Activated CD4-positive, alpha-beta T cell treated with anti-CD3 and anti-CD28 coated beads for 24 hours (primary cell): ENCODE measurements at places on chromosomes 4 and X.
A peak's percentile ranks its signal among the peaks of the same experiment; 100 is the strongest.

GRCh38 chr4:177283167-177283566 lies 26.5 kb upstream of the NEIL3 start:
- DNase-seq, result no peak

DNA sequence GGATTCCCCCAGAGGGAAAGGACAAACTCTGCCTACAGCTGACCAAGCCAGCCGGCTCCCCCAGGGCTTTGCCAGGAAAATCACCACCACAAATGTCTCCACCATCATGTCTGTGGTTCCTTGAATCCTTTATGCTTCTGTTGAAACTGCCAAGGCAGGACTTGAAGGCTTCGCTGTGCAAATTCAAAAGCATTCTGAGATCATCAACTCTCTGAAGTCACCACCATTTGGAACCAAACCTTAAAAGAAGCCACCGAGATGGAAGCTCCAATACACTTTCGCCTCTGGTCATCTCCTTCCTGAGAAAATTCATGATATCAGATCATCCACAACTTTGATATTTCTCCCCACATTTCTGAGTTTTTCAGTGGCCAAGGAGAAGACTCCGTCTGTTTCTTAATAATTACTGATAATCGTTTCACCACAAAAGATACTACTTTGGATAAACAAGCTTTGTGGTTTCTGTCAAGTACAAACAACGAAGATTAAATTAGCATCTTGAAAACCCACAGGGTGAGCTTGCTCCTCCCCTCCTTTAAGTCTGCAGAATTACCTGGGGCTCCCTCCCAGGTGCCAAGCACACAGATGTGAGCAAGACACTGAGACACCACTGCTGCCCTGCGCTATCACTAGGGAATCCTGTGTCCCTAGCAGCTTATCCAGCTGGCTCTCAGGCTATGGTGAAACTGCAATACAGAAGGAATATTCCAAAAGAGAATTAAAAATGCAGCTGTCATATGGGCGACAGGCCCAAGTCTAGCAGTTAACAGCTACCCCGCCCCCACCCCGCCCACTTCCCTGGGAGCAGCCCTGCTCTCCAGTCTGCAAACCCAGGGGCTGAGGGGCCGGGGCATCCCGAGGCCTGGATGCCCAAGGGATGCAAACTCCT lies 125.0 kb upstream of the TBL1X start:
- no peak for DNase-seq

DNA sequence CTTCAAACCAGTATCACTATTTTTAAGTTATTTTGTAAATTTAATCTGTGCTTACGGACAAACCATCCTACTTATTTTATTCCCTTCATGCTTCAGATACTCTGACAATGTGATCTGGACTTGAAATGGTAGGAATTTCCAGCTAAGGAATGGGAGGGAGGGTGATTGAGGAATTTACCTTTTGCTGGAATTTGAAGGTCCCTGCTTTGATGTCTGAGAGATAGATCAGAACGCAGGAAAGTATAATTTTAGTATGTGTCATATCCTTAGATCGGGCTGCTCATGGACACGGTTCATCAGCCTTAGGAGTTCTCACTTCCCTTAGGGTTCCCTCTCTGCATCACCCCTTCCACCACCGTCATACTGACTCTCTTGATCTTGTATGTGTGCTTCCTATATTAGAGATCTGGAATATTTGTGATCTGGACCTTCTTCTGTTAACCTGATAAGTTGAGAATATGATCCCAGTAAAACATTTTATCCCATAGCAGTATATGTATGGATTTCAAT lies 16.8 kb downstream of the OCRL start:
- DNase-seq, result no peak

DNA sequence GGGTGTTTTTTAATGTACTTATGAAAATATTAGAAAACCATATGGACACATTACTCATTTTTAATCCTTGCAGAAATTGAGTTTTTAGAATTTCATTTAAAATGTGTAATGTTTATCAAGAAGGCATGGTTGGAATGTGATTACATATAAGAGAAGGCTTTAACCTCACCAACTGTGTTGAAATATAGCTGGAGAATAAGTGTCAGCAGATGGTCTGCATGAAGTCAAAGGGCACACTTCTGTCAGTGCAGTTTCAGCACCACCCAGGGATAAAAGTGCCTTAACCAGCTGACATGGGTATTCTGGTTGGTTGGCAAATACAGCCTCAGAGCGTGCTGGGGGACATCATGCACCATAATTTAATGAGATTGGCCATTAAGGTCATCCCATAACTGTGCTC lies 21.2 kb upstream of the ANTXR2 start:
- no peak for DNase-seq

DNA sequence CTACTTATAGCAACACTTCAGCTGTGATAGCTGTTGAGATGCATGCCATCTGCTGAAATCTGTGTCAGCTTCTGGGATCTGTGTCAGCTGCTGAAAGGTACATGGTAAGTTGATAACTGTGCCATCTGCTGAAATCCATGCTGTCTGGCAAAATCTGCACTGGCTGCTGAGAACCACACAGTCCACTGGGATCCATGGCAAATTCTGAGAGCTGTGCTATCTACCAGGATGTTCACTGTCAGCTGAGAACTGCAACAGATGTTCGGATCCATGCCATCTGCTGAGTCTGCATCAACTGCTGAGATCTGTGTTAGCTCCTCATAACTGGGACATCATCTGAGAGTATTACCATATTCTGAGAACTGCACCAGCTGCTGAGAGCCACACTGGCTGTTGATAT lies 430.5 kb upstream of the POU3F4 start:
- no peak for DNase-seq

- DNase-seq, result no peak
These were observed 21.9 kb upstream of the IGFBP7 start for GRCh38 chr4:57131849-57132742.

GRCh38 chr4:12042818-12043217 lies 614.1 kb upstream of the HS3ST1 start:
- no peak for DNase-seq

- no peak for DNase-seq
These were observed 118.2 kb downstream of the GPR143 start for GRCh38 chrX:9647431-9647830.

DNA sequence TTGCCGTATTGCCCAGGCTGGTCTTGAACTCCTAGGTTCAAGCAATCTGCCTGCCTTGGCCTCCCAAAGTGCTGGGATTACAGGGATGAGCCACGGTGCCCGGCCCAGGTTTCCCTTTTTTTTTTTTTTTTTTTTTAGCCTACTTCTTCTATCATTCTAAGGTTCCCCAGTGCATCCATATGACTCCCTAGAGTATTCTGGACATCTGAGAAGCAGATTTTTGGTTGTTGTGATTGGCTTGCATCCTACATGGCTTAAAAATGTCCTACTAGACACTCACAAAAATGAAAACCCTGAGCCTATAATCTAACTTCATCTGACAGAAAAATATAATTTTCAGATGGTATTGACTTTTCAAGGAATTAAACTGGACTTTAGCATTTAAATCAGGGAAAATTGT lies 41.7 kb downstream of the SMIM14 start:
- no peak for DNase-seq

DNA sequence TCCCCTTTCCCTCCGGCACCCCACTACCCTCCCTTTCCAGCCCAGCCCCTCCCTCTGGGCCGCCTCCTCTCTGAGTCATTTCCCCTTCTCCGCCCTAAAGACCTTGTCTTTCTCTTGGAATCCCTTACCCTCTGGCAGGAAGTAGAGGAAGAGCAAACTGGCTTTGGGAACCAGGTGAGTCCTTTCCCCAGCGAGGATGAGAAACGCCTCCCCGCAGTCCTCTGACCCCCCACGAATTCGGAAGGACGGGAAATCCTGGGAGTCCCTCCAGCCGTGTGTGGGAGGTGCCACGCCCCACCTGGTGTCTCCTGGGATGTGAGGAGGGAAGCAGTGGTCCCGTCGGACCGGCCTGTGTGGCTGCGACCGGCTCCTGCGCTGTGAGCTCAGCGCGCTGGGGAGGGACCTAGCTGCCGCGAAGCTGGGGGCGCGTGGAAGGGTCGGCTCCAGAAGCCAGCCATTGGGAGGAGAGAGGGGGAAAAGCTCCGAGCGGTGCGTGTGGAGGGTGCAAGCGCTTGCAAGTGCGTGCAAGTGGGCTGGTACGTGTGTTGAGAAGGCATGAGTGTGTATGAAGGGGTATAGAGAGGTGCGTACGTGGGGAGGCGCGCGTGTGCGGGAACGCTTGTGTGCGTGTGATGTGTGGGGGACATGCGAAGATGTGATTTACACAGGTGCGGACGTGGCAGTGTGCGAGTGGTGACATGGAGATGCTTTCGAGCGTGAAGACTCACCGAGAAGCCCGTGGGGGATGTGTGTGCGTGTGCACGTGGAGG lies 46.3 kb downstream of the TEX13B start:
- no peak for DNase-seq

- no peak for DNase-seq
These were observed 49.3 kb upstream of the RPL34 start for GRCh38 chr4:108570993-108571569.

GRCh38 chr4:123623611-123624010 lies 227.0 kb downstream of the SPRY1 start:
- no peak for DNase-seq

GRCh38 chr4:15255537-15255936 lies 172.3 kb upstream of the C1QTNF7 start:
- DNase-seq, result no peak

- no peak for DNase-seq
These were observed 36.3 kb upstream of the ZFX start for GRCh38 chrX:24113181-24113580.

DNA sequence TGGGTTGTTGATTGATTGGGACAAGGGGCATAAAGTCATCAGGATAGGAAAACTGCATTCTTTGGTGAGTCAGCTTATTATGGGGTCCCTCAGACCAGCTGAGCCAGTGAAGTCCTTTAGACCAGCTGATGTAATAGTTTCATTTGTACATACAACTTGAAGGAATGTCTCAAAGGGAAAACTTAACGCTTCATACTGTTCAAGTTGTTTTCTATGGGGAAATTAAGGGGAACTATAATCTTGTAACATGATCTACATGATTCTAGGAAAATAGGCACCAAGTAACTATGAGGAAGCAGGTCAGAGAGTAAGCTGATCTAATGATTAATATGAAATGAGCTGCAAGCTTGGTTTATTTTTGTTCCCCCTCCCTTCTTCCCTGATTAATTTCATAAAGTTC lies 175.1 kb upstream of the GRID2 start:
- no peak for DNase-seq

- no peak for DNase-seq
These were observed 111.6 kb upstream of the C1GALT1C1 start for GRCh38 chrX:120741452-120741851.

GRCh38 chr4:152072001-152072485 lies 311.2 kb upstream of the GATB start:
- DNase-seq, result no peak

- DNase-seq, result no peak
These were observed 443.6 kb downstream of the UBE2NL start for GRCh38 chrX:144327495-144327894.

DNA sequence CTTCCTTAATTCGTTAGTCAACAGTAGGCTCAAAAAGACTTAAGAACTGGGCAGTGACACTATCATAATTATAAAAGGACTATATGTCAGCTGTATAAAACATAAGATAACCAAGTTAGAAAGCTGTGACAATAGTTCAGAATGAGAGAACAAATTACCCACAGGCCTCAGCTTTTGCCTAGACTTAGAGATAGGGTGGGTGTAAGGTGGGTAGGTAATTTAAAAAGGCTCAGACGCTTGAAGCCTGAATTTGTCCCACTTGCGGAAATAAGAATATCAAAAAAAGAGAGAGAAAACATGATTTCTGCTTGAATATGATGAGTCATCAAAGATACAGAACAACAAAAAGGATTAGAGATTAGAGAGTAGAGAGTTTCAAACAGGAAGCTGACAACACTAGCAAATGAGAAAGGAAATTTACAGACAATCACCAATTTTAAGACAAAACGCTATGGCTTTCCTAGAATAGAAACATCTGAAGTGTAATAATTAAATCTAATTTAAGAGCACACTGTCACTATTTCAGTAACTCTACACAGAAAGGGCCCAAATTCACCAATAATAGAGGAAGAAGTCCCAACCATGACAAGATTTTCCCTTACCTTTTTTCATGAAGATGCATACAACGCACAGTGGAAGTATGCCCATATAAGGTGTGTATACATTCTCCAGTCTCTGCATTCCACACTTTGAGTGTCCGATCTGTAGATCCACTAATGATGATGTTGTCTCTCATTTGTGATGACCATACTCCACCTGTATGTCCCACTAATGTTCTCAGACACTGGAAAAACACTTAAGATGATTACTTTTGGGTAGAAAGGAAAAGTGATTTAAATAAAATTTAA lies 208.1 kb downstream of the FBXW7 start:
- no peak for DNase-seq

DNA sequence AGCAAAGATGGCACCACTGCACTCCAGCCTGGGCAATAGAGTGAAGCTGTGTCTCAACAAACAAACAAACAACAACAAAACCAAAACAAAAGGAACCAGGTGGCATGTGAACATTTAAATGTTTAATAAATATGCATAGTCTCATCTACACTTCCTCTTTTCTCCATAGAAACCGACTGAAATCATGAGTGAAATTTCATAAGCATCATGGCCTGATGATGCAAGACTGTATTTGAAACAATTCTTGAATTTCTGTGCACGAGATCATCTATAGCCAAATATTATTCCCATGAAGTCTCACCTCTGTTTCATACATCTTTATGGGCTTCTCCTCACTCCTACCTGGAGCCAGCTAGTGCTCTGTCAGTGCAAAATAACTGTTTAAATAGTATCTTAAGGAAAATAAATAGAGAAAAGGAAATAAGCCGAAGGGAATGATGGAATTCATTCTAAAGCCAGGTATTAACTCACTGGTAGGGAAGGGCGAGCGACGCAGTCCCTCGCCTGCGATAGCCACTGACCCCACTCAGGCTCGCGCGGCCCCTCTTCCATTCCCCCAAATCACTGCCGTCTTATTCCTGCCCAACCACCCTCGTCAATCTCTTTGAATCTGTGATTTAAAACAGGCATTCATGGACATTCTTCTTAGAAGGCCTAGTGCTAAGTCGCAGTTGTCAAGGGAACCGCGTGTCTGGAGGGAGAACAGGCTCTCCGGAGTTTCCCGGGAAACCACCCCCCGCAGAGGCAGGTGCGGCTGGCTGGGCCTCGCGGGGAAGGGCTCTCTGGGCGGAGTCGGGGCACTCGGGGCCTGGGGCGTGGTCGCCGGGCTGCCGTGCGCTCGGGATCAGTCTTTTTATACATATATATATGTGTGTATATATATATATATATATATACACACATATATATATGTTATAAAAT lies 52.4 kb upstream of the TRIM2 start:
- peak; percentile 30 for DNase-seq

- no peak for DNase-seq
These were observed 143.9 kb upstream of the DIPK2B start for GRCh38 chrX:45344594-45344993.

DNA sequence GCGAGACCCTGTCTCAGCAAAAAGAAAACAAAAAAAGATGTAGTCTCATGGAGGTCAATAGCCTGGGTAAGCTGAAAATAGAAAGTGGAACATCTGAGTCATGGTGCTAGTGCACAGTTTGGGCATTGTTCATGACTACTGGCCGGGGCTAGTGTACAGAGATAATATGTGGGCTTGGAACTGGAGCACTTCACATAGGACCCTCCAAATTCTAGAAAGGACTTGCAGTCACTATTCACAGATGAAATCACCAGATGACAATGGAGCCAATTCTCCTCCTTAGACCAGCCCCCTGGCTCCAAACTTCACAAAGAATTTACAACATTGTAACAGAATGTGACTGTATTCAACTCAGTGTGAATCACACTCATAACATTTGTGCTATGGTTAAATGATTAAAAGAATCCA lies 367.8 kb upstream of the SLC7A11 start:
- DNase-seq, result no peak

GRCh38 chrX:112874614-112875013 lies 34.0 kb upstream of the AMOT start:
- no peak for DNase-seq

GRCh38 chr4:152646221-152646620 lies 33.6 kb downstream of the TMEM154 start:
- DNase-seq, result no peak
